ENCODE measurements at places on chromosomes 3 and 15.
A peak's percentile ranks its signal among the peaks of the same experiment; 100 is the strongest.

GRCh38 chr15:40115670-40116093, 7.0 kb upstream of the BMF start:
- peak; percentile 47 for DNase-seq

DNA sequence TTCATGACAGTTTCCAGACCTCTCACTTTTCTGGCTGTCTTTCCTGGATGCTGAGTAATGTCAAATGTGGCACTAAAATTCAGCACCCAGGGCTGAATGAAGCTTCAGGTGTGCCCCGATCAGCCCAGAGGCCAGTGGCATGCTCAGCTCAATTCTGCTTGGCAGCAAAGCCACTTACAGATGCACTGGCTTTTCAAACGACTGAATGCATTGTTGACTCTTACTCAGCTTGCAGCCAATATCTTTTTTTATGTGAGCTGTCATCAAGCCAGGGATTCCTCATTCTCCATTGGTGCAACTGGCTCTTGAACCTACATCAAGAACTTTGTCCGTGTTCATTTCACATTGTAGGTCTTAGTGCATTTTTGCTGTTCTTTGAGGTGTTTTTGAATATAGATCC, 60.7 kb downstream of the ZDHHC19 start:
- no peak for DNase-seq

DNA sequence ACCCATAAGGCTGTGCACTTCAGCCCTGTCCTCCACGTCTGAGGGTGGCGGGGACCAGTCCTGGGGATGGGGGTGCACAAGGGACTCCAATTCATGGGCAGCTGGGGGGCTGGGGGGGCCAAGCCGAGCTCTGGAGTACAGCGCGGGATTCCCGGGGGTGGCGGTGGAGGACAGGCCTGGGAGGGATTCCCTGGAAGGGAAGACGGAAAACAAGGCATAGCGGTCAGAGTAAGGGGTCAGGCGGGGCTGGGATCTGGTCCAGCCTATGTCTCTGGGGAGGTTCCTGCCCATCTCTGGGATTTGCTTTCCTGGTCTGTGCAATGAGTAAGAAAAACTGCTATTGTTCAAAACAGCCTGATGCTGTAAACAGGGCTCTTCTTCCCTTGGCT, 8.1 kb upstream of the IGDCC3 start:
- DNase-seq = no peak

DNA sequence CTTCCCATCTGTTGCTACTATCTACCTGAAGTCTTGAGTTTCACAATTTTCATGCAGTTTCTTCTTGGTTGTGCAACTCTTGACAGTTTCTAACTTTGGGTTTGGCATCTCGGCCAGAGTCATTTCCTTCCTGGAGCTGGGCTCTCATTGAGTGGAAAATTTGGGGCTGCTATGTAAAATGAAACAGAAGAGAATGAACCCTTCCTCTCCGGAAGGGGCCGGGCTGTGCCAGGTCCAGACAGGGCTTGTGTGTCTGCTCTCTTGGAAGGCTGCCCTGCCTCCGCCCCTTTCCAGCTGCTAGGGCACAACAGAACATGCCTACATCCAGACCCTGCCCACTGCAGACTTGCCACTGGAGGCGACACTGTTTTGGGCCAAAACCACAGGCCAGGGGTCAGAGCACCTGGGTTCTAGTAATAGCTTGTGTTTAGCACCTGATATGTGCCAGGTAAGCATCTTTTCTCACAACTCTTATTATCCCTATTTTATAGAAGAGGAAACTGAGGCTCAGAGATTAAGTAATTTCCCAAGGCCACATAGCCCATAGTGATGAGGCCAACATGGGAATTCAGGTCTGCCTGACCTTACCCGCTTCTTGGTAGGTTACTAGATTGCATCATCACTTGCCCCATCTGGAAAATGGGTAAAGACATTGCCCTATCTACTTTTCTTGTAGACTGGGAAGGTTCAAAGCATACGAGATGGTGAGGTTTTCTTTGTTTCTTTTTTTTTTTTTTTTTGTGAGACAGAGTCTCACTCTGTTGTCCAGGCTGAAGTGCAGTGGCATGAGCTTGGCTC, 25.0 kb downstream of the IRAK2 start:
- DNase-seq = peak; percentile 38

- no peak for DNase-seq
Observed at GRCh38 chr15:71146580-71146982, 31.3 kb downstream of the THSD4 start.

DNA sequence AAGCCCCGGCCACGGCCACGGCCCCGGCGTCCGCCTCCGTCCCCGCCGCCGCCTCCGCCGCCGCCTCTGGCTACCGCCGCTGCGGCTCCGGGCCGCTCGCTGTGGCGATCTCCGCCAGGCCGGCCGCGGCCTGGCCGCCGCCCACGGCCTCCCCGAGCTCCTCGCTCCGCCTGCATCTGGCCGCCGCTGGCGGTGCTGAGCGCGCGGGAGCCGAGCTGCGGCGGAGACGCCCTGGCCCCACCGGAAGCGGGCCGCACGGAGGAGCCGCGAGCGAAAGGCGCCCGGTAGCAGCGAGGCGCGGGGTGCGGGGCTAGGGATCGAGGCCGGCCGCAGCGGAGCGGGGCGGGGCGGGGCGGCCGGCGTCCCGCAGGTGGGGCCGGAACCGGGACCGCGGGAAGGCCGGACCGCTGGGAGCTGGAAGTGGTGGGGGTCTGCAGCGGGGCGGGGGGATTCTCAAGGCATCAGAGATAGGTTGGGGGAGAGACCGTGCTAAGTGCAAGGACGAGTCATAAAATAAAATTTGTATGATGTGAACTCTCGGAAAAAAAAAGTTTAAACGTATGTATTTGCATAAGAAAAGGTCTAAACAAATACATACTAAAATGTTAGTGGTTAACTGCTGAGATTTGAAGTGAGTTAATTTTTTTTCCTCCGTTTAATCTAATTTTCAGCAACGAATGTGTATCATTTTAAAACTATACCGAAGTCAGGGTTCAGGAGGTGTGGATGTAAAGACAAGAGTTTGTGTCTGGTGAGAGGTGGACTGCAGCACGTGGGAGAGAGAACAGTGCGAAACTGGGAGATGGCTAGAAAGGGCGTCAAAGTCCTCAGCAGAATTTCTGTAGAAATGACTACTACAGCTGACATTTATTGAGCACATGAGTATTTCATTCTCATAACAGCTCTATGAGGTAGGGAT, at the start of gene AVEN:
Gene AVEN, minus strand, starts transcription at position 334 of the 919 bp plus-strand sequence. Its CDS starts 158 bp downstream, at position 176.
- DNase-seq = peak; percentile 64

DNA sequence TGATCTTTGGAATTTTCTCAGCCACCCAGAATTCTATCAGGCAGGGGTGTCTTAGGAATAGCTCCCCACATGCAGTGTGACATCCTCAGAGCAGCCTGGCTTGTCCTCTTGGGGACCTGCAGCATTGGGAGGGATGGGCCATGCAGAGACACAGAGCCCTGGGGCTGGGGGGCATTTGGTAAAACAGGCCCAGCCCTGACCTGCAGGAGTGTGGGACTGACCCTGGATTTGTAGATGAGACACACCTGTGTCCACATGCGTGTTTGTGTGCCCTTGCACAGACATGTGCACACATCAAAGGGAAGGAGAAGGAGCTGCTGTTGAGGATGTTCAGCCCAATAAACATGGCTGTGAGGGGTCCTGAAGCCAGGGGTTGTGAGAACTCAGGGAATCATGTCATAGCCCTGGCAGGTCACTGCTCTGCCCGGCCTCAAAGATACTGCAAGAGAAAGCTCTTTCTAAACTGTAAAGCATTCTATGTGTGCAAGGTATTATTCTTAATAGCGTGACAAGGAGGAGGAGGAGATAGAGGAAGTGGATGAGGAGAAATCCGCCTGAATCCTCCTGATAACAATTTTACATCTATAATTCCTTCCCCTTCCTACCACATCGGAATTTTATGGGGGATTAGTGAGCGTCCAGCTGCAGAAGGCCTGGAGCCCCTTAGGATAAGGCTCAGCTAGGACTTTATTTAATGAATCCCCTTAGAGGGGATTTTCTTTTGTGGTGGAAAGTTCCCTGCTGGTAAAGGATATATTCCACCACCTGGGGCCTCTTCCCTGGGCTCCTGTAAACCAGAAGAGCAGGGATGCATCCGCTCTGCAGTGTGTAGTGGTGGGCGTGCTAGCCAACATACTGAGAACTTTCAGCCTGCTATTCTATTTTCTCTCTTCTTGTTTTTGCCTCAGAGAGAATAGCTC, 245.5 kb downstream of the EPHB1 start:
- no peak for DNase-seq

- no peak for DNase-seq
Observed at GRCh38 chr3:159765860-159766294, 222.8 kb upstream of the IL12A start.

DNA sequence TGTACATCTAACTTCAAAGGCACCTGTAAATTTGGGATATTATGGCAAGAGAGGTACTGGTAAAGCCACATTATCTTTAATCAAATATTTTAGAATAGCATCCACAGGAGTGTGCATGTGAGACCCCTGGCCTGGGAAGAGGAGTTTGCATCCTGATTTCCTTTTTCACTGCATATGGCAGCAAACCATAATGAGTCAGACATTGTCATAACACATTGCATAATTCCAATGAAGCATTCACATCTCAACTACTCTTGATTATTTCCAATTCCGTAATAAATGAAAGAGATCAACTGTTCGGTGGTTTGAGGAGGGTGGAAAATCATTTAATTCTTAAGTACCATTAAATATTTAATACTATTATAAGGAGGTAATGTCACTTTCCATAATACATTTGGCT, 215.0 kb downstream of the MECOM start:
- DNase-seq = no peak

GRCh38 chr15:93730724-93731123, 500.6 kb upstream of the MCTP2 start:
- DNase-seq = no peak

GRCh38 chr3:5035692-5036391, 56.6 kb downstream of the BHLHE40 start:
- DNase-seq = no peak

GRCh38 chr3:164221297-164221696, 857.0 kb downstream of the SI start:
- no peak for DNase-seq

GRCh38 chr3:95289295-95289694, 1226.4 kb downstream of the NSUN3 start:
- no peak for DNase-seq

- no peak for DNase-seq
Observed at GRCh38 chr3:37493485-37494080, 319.2 kb upstream of the LRRFIP2 start.

GRCh38 chr3:172846103-172846561, 95.6 kb downstream of the ECT2 start:
- no peak for DNase-seq

DNA sequence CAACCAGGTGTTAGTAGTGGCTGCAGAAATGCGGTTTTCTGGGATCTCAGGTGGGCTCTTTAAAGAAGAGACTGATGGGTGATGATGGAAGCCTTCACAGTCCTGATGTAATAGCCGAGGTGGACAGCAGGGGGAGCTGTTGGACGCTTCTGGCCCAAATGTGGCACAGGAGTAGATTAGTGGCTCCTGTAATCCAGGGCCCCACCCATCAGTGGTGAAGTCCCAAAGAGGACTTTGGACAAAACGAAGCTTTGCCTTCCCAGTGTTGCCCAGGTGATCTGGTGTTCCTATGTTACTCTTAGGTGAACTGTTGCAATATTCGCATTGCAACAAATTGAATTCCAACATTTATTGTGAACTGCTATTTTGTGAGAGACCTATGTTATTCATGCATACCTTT, 31.8 kb upstream of the MYZAP start:
- DNase-seq = peak; percentile 76

GRCh38 chr3:99686955-99687612, 48.7 kb downstream of the COL8A1 start:
- DNase-seq = peak; percentile 5

- DNase-seq = no peak
Observed at GRCh38 chr15:35557544-35557943, 11.6 kb upstream of the DPH6 start.

DNA sequence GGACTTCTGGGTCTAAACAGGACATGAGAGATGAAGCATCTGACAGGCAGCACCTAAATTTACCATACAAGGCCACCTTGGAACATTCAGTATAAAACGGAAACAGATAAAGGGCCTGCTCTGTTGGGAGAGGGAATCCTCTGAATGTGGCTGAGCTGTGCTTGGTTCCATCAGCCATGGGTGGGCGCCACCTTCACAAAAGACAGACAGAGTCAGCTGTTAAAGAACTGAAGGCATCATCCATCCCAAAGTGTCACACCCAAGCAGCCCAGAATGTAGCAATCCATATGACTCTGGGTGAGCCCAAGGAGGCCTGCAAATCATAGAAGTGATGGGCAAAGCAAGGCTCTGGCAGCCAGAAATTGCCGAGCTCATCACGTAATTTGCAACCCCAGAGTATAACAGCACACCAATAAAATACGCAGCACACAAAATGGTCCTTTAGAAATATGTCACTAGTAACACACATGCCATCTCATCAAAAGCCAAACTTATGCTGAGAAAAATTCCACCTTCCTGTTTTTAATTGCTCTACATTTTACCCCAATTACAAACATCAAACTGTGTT, 24.8 kb upstream of the RBP1 start:
- DNase-seq = no peak

Data from activated naive CD4-positive, alpha-beta T cell treated with Interleukin-2 at 50 U/mL for 16 hours (primary cell).